ENCODE measurements at places on chromosomes 13 and 19.

GRCh38 chr19:44112802-44113137 is 429 bp upstream of the ZNF225 start:
- no peak for DNase-seq

DNA sequence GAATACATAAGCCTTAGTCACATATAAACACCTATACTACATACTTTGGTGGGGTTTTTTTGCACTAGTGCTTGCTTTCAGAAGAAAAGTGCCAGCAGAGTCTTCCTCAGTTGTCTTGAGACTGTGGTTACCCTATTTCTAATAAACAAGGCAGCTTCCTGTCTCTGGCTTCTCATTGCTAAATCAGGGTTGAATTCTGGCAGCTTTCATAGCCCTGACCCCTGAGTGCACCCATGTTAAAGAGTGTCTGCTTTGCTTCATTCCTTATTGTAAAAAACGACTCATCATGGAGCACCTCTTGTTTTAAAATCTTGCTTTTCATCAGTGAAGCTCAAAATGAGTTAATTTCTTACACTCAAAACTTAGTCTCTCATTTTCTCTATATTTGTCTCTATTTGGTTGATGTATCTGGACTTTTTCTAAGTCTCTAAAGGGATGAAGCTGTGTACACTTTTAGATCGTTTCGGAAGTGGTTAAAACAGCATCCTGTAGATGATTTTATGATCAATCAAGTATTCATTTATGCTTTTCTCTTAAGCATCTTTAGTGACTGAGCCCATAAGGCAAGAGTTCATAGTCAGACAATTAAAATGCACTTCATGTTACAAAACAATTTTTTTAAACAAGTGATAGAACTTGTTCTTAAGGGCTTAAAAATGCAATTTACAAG is 72.1 kb downstream of the KLF12 start:
- DNase-seq, result no peak

DNA sequence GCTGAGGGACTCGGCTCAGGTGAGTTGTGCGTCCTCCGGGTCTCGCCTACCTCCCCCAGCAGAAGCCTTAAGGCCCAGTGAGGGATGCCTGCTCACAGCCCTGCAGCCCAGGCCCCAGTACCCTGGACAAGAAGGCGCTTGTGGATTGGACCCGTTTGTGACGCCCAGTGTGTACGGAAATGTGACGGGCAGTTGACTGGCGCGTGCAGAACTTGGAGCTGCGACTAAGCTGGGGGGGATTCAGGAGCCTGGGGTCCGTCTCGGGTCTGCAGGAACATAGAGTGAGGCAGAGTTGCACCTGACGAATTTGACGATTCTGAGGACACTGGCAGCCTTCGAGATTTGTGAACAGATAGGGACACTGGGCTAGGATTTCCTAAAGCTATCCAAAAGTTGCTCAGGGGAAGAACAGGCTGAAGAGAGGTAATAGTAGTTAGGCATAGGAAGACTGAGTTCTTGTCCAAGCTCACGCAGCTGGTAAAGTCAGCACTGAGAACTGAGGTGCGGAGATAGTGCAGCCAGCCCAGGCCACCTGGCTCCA is 519 bp downstream of the ZNF551 start:
- no peak for DNase-seq

DNA sequence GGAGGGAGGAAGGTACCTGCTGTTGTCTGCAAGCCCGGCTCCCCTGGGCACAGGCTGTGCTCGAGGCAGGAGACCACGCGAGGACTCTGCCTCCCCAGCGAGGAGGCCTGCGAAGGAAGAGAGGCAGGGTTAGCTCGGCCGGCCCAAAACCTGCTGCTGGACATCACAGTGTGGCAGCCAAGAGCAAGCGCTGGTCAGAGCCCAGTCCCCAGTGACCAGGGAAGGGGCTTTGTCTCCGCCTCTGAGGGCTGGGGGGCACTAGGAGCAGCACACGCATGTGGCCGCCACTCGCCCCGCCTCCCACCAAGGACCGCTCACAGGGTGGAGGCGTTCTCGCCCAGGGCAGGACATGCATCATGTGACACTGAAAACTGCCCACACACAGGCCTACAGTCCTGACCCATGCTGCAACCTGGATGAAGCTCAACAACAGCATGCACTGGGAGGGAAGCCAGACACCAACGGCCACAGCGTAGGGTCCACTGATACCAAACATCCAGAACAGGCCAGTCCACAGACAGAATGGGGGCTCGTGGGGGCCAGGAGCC is 8.5 kb downstream of the MIER2 start:
- DNase-seq, result no peak

DNA sequence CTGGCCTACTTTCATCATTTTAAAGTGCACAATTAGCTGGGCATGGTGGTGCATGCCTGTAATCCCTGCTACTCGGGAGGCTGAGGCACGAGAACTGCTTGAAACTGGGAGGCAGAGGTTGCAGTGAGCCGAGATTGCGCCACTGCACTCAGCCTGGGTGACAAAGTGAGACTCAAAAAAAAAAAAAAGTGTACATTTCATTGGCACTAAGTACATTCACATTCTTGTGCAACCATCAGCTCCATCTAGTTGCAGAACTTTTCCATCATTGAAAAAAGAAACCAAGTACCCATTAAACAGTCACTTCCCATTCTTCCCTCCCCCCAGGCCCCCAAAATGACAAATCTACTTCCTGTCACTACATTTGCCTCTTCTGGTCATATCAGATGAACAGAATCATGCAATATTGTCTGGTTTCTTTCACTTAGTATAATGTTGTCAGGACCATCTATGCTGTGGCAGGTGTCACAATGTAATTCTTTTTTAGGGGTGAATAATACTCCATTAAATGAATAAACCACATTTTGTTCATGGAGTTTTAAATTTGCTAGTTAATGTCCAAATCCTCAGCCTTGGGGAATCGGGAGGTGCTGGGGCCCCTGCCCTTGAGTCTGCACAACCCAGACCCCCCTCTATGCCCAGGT is 7.4 kb upstream of the SIGLEC11 start:
- no peak for DNase-seq

DNA sequence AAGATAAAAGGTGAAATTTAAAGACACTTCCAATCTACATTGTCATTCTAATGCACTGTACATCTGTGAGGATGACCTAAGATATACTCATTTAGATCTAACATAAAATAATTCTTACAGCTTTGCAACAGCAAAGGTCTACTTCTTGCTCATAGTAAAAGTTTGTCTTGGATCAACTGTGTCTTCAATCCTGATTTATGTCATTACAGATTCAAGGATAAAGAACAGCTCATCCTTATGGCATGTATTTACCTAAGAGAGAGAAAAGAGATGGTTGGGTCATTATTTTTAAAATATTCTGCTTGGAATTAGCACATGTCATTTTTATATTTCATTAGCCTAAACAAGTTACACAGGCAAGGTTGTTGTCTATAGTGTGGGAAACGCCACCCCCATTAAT is 2193.1 kb downstream of the PCDH9 start:
- DNase-seq, result no peak

- DNase-seq, result no peak
These were observed 8.1 kb upstream of the IPO5 start for GRCh38 chr13:97945342-97945741.

DNA sequence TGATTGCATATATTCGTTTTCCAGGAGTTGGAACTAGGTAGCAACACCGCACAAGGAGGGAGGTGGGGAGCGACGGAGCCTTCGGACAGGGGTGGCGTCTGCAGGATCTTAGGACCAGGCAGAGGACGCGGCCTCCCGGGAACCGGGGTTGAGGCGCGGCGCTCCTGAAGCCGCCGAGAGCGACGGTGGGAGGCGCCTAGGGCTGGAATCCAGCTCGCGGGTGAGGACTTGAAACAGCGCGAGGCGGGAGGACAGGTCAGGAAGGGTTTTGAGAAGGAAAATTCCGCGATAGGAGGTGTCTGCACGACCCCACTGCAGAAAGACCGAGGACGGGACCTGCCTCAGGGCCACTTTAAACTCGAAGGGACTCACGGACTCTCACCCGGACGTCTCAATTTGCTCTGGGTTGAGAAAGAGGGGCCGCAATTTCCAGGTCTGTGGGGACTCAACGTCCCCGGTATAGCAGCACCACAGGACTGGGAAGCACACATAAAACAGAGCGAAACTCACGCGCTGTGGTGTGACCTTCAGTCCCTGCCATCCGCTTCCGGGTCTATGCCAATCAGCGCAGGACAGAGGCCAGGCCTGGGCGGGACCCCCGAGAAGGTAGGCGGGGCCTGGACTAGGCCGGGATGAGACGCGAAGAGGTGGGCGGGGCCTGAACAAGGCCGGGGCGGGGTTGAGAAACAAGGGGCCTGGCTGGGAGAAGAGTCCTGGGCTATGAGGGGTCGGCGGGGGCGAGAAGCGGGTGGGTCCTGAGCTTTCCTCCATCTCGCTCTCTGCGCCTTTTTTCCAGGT is at the start of gene ZNF320:
Gene ZNF320 (minus strand): TSS at position 498 of the 798 bp plus-strand sequence. CDS start 7,380 bp downstream, outside the sequence.
- peak; percentile 85 for DNase-seq

GRCh38 chr13:105363261-105364190 is 1171.9 kb downstream of the EFNB2 start:
- DNase-seq, result no peak

DNA sequence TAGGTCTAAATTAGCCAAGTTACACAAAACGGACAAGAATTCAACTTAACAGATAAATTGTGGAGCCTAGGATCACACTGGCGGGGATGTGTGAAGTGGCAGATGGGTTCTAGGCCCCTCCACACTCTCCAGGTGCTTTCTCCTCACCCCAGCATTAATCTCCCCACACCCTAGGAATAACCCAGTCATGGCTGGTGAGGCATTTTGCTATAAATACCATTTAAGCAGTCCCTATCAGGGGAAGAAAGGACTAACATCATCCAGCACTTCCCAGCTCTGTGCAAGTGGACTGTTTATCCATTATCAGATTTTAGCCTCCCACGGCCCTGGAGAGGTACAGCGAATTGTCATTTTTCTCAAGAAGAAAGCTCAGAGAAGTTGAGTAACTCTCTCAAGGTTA is 154.9 kb downstream of the NUFIP1 start:
- DNase-seq, result no peak

DNA sequence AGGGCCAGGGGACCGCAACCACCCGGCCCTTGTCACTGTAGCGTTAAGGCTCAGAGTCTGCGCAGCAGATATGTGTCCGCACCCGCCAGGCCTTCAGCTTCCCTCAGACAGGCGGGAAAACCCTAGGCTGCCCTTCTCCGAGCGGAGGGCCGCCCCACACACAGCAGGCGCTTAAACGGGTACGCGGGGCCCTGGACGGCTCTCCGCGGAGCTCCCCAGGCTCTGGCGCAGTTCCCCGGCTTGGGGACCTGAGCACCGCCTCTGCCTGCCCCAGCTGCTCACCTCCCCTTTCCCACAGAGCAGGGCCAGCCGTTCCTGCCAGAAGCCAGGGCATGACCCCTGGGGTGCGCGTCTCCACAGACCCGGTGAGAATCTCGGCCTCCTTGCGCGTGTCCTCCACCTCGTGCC is 593 bp downstream of the ZNF135 start:
- no peak for DNase-seq

GRCh38 chr19:45613926-45614725 is 12.1 kb upstream of the GPR4 start:
- DNase-seq, result no peak

GRCh38 chr19:20035935-20036334 is 3.4 kb downstream of the ZNF682 start:
- DNase-seq, result no peak

DNA sequence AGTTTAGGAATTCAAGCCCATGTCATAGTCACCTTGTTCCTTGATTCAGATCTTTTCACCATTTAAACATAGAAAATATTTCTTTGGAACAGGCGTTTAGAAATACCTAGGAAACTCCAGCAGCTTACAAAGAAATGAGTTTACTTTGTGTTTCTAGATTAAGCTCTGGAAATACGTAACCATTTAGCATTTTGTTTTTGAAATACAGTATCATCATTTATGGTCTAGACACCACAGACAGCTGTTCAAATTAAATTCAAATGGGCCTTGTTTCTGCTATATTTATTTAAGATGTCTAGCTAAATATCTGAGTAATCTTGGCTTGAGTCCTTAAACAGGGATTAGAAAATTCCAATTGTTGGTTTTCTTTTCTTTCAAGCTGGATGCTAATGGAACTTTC is 228.5 kb downstream of the NDFIP2 start:
- DNase-seq, result no peak

- no peak for DNase-seq
These were observed 19.3 kb upstream of the CEACAM20 start for GRCh38 chr19:44548736-44549135.

Data from effector CD4-positive, alpha-beta T cell (primary cell).